ENCODE measurements at places on chromosomes 12 and 14.
A peak's percentile ranks its signal among the peaks of the same experiment; 100 is the strongest.

DNA sequence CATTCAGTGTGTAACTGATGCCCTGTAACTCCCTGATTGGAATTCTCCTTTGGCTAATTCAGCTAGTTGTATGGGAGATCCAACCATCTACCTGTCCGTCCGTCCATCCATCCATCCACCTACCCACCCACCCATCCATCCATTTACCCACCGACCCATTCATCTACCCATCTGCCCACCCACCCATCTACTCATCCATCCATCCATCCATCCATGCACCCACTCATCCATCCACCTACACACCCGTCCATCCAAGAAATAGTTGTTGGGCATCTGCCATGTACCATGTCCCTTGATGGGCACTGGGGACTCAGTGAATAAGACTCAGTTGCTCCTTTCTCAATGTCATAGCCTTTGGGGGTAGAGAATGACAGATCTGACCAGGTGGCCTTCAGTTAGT lies 48.1 kb downstream of the CCDC92 start:
- DNase-seq = no peak

GRCh38 chr14:61472011-61472672 lies 150.8 kb downstream of the PRKCH start:
- peak; percentile 99 for DNase-seq

DNA sequence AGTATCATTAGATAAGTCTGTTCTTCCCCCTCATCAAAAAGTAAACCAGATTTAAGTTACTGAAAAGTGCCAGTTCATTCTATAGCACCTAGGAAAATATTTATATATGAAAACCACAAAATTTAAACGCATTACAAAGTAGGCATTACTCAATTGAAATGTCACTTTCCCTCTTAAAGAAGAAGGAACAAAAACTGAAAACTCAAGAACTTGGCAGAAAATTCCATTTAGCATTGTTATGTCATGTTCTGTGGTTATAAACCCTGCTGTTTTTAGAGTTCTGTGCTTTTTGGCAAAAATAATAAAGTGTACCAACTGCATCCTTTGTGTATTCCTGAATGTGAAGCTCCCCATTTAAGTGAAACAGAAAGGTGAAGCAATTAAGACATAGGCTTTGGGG lies 3.6 kb downstream of the FGD4 start:
- no peak for DNase-seq

DNA sequence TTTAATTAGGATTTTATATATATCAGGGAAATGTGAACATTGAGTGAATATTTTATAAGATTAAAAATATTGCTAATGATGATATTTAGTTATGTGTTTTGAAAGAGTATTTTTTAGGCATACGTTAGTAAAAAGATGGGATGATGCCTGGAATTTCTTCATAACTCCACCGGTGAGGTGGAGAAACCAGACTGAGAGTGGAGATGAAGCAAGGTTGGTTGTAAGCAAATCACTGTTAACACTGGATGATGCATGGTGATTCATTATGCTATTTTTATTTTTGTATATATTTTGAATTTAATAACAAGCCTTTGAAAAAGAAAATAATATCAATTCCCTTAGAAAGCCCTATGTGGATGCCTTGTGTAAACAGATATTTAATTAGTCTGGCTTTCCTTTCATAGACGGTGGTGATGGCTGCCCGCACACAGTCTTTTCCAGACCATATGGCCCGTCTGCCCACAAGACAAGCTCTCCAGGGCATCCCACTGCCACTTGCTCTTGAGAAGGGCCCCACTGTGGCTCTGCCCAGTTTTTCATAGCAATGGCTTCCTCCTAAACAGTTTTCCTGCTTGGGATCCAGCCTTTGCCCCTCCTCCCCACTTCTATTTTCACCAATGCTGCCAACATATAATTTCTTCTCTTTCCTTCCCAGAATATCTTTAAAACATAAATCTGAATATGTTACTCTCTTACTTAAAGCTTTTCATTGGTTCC lies 95.4 kb downstream of the HELB start:
- DNase-seq = no peak

DNA sequence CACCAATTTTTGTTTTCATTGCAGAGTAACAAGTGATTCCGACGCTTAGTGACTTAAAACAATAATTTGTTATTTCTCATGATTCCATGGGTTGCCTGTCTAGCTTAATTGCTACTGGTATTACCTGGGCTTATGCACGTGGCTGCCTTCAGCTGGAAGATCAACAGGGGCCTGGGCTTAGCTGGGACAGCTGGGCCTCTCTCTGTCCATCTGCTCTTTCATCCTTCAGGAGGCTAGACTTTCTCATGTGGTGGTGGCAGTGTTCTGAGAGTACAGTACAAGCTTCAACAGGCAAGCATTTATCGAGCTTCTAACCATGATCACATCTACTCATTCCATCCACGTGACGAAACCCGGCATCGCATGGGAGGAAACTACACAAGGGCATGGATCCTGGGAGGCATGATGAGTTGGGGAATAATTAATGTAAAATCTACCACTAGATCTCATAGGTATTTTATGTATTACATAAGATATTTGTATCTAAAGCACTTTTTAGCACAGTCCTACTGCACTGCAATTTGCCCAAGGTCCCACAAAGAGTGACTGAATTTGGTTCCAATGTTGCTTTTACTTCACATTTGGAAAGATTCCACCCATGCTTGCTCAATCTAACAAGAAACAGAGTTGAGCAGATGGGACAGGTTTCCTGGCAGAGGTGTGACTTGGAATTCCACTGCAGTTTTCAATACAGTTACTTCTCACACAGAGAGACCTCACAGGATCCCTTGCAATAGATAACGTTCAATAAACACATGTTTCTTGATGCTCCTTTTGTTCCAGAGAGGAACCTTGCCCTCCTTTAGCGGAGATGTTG lies 153.1 kb upstream of the FRMD6 start:
- no peak for DNase-seq

GRCh38 chr12:6372403-6373003 lies 2.9 kb downstream of the SCNN1A start:
- peak; percentile 80 for DNase-seq

- peak; percentile 8 for DNase-seq
These were observed 15.5 kb downstream of the ARF6 start for GRCh38 chr14:49908433-49908782.

DNA sequence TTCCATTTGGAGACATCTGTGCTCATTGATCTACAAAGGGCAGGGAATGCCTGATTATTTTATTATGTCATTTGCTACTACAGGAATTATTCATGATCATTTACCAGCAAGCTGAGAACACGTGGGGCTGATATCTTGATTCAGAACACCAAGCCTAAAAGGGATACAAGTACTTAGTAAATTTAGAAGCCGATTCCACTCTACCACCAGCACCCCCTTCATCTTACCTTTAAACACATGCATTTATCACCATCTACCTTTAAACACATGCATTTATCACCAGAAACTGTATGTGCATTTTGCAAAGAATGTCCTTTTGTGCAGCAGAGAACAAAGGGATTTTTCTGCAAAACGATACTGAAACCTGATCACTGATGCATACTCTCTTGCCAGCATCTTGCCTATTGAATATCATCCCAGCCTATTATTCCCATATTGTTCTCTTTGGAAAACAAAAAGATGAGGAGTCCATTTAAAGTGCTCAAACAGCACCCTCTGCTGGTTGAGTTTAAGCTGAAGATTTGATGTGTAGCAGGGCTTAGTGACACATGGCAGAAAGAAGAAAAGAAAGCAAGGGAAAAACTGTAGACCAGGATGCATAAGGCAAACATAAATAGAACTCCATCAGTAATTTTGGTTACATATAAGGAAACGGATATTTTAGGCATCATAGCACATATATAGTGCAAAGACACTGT lies 132.6 kb upstream of the PLEKHG7 start:
- peak; percentile 55 for DNase-seq

DNA sequence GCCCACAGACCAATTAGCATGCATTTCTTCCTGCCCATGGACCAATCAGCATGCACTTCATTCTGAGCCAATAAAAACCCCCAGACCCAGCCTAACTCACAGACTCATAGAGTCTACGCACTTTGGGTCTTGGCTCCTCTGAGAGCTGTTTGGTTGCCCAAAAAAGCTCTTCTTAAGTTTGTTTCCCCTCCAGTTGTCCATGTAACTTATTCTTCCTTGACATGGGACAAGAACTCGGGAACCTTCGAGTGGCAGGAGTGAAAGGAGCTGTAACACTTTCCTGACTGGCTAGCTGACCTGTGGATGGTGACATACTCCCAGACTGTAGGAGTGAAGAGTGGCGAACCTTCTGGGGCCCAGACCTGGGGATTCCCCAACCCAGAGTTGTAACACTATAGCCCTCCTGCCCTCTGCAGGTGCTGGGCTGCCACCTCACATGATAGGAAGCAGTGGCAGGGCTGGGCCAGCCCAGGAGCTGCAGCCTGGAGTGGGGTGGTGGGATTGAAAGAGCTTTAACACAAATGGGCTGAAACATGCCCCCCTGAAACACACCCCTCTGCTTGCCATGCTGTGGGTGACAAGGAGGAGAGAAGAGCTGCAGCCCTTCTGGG lies 4.4 kb upstream of the BTBD7 start:
- no peak for DNase-seq

- no peak for DNase-seq
These were observed 9.6 kb downstream of the PFKM start for GRCh38 chr12:48128800-48129199.

- no peak for DNase-seq
These were observed 287.0 kb downstream of the PCNX1 start for GRCh38 chr14:71194251-71194650.

DNA sequence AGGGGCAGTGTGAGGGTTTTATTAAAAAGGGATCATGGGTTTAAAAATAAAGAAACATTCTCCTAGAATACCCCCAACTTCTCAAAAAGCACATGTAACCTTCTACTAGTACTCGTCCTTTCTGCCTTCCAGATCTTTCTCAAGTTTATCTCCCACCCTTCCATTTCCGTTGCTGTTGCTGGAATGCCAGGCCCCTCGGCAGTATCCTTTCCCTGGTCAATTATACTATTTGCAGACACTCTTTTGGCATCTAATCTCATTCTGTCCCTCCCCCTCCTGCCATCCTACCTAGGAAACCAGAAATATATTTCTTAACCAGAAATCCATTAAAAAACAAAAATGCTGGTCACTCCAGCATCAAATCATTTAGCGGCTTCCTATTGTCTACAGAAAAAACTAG lies 198.2 kb upstream of the ATP2B1 start:
- DNase-seq = no peak

DNA sequence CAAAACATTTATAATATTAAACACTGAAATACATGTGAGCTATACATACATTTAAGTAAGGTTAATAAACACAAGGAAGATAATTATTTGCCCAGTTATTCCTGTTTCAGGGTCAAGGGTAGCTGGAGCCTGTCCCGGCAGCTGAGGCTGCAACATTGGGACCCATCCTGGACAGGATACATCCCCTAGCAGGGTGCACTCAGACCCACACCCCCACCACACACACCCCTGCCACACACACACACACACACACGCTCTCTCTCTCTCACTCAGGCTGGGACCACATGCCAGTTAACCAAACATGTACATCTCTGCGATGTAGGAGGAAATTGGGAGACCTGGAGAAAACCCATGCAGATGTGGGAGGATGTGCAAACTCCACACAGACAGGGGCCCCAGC lies 112.6 kb upstream of the TMCC3 start:
- DNase-seq = no peak

DNA sequence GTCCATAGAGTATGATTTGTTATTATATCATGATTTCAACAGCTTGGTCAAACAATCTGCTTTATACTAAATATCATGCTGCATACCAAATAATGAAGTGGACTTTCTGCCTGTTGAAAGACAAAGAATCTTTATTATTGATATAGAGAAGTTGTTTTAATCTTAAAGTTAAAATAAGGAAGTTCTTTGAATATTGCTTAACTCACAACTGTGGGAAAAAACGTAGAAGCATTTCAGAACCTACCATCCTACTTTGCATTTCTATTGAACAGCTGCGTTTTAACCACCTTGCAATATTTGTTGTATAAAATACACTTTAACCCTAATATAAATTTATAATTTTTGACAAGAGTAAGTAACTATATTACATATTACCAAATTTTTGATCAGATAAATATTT lies 22.9 kb upstream of the ARL1 start:
- DNase-seq = no peak

GRCh38 chr14:73800970-73801515 lies 50.6 kb upstream of the PTGR2 start:
- DNase-seq = no peak

DNA sequence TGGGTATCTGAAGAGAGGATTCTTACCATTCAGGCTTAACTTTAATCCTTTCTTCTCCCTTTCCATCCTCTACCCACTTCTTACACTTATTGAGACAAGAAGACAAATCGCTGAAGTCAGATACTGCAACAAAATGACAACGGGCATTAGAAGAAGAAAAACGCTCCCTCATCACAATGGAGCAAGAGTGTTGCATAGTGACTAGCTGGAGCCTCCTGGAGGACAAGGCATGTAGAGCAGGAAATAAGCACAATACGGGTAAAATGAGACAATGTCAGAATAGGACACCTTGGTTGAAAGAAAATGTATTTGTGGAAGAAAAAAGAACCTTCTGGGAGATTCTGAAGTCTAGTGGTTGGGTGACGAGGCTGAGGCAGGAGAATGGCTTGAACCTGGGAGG lies 501.0 kb downstream of the RERGL start:
- no peak for DNase-seq

DNA sequence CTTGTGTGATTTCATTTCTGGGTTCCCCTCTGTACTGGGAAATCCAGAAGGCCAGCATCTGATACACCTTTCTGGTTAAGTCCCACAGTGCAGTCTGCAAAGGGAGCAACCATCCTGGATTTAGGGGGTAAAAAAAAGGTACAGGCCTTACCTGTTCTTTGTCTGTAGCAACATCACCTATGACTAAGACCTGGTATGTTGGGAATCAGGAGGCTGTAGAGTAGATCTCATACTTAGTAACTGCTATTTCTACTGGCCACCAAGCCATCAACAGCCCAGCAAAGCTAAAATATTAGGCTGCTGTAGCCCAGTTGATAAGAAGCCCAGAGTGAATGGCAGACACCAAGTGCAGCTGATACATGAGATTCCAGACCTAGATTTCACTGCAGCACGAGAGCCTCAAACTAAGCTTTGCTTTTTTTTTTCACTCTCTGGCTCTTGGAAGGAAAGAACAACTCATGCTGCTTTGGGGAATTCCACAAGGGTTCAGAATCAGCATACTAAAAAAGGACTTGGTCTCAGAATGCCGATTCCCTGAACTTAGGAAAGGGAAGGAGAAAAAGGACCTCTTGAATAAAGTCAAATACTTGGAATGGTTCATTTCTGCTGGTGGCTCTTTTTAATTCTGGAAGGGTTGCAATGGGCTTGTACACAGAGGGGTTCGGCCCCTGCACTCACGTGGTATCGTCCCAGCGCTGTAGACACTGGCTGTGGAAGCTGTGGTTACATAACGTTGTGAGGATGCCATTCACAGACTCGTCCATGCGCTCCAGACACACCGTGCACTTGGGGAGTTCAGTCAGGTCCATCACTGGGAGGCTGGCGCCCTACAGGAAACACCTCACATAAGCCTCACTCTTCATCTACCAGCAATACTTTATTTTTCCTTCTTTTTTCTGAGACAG lies 20.5 kb downstream of the BRAP start:
- DNase-seq = no peak

- no peak for DNase-seq
These were observed 9.6 kb upstream of the RNASE1 start for GRCh38 chr14:20811986-20812975.
